ENCODE measurements at places on chromosomes 2 and 18.

GRCh38 chr2:215536510-215536909, 100.6 kb upstream of the FN1 start:
- DNase-seq: peak; percentile 78

GRCh38 chr2:47429795-47430194, 26.8 kb downstream of the MSH2 start:
- peak; percentile 73 for DNase-seq

- DNase-seq: peak; percentile 53
Observed at GRCh38 chr2:36493306-36493705, 104.7 kb downstream of the FEZ2 start.

GRCh38 chr2:181407171-181407570, 50.0 kb upstream of the ITGA4 start:
- peak; percentile 47 for DNase-seq

GRCh38 chr18:54824761-54825160, 3.5 kb upstream of the RAB27B start:
- no peak for DNase-seq

- no peak for DNase-seq
Observed at GRCh38 chr2:129752686-129753085, 226.8 kb upstream of the RAB6C start.

DNA sequence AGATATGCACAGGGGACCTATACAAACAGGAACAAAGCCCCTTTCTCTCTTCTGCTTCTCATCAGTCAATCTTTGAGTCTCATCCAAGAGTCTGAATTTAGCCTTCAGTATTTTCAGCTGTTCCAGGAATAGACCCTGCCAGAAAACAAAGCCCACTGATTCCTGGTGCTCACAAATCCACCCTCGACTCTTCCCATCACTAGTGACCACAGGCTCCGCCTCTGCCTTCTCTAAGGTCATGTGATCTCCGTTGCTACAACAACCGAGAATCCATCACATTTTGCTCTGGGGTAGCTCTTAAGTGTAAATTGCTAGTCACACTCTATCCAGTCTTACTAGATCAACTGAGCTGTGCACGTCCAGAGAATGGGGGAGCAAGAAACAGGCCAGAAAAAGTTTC, 46.4 kb upstream of the SPTBN1 start:
- no peak for DNase-seq

GRCh38 chr18:41905786-41906527, 49.1 kb upstream of the PIK3C3 start:
- DNase-seq: no peak

GRCh38 chr2:237473878-237474441, 13.1 kb upstream of the MLPH start:
- DNase-seq: peak; percentile 89

All from EH (cell line).